ENCODE measurements at places on chromosomes 4 and X.

- DNase-seq: no peak
Measured at GRCh38 chrX:45449982-45450381, 249.3 kb upstream of the DIPK2B start.

DNA sequence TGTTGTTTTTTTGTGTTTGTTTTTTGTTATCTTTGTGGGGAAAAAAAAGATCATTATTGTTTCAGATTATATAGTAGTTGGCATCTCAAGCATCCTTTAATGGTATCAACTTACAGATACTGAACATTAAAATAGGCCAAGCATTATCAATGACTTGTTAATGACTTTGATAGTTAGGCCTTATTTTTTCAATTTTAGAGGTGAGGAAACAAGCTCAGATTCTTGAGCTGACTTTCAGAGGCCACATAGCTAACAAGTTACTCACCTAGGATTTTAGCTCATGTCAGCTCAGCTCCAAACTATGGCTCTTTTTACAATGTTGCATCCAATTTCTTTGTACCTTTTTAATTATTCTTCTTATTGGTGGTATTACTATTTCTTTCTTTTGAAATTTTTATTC lies 471 bp upstream of the PLAC8 start:
- DNase-seq: no peak

DNA sequence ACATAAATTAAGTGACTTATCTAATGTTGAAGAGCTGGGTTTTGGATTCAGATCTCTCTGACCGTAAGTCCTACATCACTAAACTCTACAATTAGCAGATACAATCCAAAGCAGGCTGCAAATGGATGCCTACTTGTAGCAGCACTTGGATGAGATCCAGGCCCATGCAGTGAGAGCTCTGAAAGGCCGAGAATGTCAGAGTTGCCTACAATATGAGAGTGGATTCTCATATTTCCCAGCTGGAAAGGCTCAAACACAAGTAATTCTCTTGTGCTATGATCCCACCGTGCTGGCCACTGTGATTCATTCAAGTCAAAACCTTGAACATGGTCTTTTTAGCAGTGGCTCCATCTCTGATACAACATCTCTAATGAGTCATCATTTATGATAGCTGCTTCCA lies 125.4 kb upstream of the CHRDL1 start:
- DNase-seq: no peak

GRCh38 chr4:180150818-180151217 lies 2092.4 kb upstream of the TENM3 start:
- DNase-seq: no peak

- no peak for DNase-seq
Measured at GRCh38 chrX:10743476-10743875, 123.1 kb upstream of the MID1 start.

DNA sequence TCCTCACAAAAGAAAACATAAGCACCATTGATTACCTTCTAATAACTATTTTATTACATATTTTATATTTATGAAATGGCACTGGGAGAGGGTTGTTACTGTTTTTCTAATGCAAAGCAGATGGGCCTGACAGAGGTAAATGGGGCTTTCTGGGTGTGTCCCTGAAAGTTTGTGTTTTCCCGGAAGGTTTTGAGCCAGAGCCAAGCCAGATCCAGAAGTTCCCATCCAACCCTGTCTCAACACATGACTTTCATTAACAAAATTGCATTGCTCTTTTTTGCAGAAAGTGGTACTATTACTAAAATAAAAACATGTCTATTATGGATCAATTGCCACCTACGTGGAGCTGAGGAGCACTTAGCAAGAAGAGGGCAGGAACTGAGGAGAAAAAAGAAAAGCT lies 181.3 kb downstream of the RAB28 start:
- no peak for DNase-seq

DNA sequence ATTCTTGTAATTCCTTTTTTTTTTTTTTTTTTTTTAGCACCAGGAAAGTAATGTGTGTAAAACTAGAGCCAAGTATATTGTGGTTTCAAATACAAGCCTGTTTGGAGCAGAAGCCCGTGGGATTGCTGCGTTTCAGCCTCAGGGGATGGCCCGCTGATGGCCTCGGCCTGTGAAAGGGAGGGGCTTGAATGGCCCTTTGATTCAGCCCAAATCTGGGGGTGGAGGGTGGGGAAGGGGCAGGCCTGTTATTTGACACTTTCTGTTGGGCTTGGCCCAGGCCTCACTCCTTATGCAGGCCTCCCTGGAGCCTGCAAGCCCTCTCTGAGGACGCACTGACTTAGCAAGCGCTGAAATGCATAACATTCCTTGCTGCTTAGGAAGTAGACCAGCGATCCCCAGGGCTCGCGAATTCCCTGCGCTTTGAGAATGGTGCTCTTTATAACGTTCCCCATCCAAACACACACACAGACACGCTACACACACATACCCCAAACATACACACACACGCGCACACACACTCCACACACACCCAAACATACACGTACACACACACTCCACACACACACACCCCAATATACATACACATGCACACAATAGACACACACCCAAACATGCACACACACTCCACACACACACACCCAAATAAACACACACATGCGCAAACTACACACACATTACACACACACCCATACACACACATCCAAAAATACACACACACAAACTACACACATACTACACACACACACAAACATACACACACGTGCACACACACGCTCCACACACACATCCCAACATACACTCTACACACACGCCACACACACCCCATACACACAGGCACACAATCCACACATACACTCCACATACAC lies 29.6 kb downstream of the TLR10 start:
- no peak for DNase-seq

DNA sequence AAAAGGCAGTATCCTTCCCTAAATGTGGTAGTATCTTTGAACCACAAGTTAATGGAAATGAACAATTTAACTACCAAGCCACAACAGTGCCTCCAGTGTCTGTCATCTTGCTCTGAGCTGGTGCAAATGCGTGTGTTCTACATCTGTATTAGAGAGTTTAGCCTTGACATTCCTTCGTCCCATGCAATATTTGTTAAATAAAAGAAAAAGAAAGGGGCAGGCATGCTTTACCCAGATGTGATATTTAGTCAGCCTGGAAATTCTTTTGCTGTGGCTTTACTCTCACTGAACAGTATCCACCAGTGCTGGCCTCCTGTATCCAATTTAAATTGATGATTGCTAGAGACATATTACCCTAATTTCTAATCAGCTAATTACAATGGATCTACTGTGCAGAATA lies 310.5 kb downstream of the CFAP299 start:
- DNase-seq: no peak

DNA sequence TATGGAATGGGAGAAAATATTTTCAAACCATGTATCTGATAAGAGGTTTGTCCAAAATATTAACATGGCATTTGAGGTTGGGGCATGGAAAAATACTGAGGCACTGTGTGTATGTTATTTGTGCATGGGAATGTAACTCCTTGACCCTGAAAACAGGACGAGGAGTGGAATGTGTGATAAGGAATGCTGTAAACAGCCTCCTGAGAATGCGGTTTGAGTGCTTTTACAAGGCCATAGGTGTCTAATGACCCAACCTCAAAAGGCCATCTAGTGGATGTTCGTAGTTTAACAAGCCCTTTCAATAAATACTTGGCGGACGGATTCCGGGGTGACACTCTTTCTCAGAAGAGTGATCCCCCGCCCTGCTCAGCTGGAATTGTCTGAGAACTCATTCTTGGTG lies 162.9 kb upstream of the USP9X start:
- DNase-seq: no peak

- no peak for DNase-seq
Measured at GRCh38 chrX:65750674-65751469, 83.4 kb downstream of the MSN start.

GRCh38 chr4:1382776-1383727 lies 23.2 kb downstream of the NKX1-1 start:
- DNase-seq: no peak

DNA sequence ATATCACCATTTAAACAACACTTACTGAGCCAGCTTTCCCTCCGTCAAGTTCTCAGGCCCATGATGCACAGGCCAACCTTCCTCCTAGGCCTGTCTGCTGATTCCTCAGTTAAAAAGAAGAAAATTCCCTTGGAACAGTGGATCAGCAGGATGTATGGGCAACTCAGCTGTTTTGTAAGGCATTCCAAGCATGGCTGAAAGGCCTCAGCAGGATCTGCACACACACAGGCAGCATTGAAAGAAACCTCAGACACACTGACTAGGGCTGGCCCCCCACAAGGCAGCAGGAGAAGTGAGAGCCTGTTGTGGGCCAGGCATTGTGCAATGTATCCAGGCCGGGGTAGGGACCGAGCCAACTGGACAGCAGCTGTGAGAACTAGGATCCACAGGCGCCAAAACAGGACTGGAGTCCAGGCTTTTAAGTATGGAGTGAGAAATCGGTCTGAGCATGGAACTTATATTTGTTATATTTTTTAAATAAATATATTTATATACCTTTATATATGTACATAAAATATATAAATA lies 171.4 kb downstream of the NWD2 start:
- no peak for DNase-seq

DNA sequence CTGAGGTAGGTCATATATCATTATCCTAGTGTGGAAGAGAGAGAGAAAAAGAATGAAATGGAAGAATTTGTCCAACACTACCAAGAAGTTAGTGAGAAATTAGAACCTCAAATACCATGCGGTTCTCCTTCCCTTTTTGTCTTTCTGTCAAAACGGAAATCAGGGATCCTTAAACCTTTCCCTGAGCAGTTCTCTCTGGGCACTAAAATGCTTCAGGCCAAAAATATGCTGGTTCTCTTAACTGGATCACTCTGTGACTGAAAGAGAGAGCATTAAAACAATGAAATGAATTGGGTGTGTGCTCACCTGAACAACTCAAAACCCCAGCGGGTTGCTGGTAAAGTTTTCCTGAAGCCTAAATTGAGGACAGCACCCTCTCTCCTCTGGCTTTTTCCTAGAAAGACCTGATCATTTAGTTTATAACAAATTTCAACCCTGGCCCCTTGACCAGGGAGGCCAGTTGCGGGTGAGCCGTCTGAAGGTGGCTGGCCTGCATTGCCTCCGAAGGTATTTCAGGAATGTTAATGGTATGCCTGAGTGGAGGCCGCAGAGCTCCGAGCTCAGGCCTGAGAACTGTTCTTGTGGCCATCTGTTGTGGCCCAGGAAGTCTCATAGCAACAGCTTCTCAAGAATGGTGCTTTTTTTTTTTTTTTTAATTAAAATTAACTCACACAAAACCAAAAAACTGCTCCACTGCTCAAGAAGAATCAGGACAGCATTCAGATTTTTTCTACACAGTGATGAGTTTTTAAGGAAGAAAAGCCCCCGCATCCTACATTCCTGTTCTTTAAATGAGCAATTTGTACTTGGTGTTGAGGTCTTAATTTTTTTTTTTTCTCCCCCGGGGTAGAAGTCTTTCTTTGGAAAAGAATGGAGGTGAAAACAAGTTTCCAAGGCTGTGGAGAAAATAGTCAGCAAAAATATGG lies 155.1 kb downstream of the SHROOM3 start:
- no peak for DNase-seq

- no peak for DNase-seq
Measured at GRCh38 chr4:7191546-7192251, 639 bp upstream of the SORCS2 start.

DNA sequence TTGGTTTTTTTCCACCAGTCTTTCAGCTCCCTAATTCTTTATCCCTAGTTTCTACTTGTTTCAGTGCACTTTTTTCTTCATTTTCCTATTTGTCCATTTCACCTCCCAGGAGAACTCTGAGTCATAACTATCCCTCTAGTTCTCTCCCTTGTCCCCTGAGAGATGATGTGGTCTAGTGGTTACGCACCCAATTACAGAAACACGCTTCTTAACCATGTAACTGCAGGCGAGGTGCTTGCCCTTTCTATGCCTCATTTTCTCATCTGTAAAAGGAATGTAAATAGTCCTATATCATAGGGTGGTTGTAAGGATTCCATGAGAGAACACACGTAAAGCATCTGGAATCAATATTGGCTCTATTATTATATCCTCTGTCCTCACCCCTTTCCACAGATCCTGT lies 8.8 kb upstream of the GRPR start:
- no peak for DNase-seq

DNA sequence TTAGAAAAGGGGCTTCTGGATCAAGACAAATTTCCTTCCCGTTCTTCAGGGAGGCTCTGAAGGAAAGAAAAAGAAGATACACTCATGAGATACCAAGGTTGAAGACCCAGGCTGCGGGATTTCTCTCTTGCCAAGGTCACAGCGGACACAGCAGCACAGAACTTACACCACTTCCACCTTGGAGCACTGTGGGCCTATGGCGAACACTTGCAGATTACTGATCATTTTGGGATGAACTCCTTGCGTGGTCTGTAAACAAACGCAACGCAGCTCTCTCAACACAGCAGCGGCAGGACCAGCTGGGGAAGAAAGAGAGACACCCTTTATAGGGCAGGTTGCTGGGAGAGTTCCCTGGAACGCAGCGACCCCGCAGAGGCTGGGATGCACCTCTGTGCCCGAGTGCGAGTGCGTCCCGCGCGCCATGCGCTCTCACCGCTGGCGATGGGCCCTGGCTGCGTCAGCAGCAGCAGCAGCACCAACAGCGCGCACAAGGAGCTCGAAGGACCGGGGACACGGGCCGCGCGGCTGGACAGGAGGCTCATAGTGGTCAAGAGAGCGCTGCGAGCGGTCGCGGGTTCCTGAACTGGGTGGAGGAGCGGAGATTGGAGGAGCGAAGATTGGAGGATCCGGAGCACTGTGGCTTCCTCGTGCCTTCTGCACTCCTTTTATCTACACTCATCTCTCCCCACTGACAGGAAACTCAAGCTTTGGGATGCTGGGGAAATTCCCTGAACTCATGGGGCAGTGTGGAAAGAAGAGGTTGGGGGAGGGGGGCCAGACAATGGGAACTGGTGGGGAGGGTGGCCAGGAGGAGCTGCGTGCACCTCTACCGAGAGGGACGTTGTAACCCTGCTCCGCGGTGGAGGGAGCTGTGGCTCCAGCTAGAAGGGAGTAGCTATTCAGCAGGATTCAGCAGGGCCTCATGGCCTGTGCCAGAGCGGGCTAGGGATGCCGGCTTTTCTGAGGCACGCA lies at the start of gene CXCL5:
Gene CXCL5, minus strand, starts transcription at position 638 of the 972 bp plus-strand sequence. Its CDS starts 96 bp downstream, at position 542.
- no peak for DNase-seq

- no peak for DNase-seq
Measured at GRCh38 chr4:113170115-113170804, 120.8 kb downstream of the ANK2 start.

DNA sequence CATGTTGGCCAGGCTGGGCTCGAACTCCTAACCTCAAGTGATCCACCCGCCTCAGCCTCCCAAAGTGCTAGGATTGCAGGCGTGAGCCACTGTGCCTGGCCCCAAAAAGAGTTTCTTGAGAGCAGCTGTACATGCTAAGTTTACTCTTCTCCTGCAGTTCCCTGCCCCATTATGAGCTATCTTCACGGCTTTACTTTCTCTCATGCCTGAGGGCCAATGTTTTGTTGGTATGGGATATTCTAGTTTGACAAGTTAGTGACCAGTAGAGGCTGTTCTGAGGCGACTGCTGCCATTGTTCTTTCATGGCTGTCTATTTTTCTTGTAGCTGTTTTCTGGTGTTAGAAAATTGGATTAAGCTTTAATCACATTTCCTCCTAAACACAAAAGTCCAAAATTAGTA lies 78.0 kb upstream of the STX18 start:
- DNase-seq: no peak

All from activated T-helper 1 cell treated with anti-CD3 and anti-CD28 coated beads, Interleukin-2, amount 50 U/mL, for 16 hours (primary cell).